ENCODE measurements at places on chromosomes 7 and 10.

- no peak for DNase-seq
These were observed 303.6 kb downstream of the FGFR2 start for GRCh38 chr10:121294630-121295029.

DNA sequence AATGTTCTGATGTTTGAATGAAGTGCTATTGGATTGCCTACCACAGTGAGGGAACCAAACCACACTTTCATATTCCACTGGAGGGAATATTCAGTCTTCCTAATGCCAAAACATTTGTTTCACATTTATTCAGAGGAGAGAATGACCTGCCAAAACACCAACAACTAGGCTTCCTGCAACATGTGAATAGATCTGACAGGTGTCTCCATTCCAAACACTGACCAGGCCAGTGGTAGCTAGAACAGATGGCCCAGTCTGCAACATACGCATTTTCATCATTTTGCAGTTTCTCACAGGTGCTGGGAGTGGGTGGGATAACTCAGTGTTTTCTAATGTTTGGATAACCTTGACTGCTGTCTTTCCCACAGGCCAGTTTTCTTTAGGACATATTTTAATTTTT is 110.0 kb downstream of the RELN start:
- no peak for DNase-seq

DNA sequence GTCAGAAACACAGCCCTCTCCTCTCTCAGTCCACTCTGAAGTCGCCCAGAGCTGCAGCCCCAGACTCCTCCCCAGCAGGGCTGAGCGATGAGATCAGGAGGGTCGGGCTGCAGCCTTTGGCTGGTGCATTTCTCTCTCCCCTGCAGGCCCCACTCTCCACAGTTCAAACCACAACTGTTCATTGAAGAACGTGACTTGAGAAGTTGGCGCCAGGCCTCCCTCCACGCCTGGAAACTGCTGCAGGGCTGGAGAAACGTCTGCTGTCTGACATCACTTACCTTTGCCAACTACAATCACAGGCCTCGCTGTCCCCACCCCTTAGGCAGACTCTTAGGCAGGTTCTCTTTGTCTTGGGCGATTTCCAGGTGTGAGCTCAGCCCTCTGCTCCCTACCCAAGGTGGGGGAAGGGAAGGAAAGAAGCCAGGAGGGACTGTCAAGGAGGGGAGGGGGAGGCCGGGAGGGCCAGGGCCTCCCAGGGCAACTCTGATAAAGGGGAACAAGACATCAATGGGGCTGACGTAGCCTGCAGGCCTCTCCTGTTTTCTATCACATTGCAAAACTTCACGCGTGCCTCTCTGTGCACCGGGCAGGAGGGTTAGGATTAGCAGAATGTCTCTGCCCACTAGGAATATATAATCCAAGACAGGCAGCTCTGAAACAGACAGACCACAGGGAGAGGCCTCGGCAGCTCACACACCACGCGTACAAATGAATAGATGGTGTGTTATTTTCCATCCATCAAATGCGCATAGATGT is 32.7 kb downstream of the CALML5 start:
- peak; percentile 90 for DNase-seq

DNA sequence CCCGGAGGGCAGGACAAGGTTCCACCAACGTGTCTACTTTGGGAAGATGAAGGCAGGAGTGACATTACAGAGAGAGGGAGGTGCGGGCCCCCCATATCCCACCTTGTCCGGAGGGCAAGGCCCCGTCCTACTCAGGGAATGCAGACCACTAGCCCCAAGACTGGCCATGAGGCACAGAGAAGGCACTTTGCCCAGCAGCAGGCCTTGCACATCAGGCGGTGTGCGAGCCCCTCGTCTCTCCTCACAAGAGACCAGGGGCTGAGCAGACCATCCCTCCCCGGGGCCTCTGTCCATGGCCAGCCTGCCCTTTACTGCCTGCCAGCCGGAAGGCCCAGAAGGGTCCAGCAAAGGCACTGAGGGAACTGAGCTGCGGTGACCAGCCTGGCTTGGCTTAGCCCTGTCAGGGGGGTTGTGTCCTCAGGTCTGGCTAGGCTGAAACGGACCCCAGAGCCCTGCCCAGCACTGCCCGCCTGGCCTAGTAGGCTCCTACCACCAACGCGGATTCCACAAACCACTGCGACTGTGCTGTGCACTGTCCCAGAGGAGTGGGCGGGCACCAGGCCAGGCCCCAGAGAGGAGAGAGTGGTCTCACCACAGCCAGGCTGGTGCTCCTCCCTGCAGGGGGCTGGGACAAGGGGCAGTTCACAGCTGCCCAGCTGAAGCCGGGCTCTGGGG is 16.7 kb downstream of the CAMK2B start:
- no peak for DNase-seq

GRCh38 chr7:151586531-151587260 is 67.0 kb upstream of the RHEB start:
- DNase-seq: no peak

GRCh38 chr7:105806592-105807447 is 69.6 kb downstream of the ATXN7L1 start:
- peak; percentile 73 for DNase-seq

DNA sequence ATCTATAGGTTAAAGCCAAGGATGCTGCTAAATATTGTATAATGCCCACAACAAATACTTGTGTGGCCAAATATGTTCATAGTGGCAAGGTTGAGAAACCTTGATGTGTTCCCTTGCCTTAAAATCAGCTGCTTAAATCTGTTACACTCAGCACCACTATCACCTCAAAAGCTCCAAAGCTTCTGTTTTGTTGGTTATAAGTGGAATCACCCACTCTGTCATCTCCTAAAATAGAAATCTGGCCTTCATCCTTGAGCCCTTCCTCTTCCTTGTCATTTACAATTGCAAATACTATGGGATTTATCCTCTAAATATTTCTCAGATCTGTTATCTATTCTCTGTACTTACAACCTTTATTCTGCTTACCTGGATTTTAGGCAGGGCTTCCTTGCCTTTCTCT is 61.4 kb downstream of the CPED1 start:
- no peak for DNase-seq

DNA sequence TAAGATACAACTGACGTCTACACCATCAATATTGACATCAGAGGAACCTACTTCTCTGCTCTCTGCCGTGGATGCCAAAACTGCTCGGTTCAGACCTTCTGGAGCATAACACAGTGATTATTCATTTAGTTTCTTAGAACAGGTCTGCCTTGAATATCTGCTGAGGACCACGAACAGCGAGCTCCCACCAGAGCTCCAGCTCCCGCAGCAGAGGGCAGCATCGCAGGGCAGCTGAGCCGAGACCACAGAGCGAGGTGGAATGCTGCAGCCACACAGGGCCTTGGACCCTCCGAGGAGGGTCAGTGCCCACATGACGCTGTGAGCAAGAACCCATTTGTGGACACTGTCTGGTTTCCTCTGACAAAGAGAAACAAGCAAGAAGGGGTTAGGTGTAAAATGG is 6.8 kb downstream of the VIPR2 start:
- no peak for DNase-seq

- DNase-seq: peak; percentile 39
These were observed at the start of gene ANKRD22 for GRCh38 chr10:88851706-88852105. Gene ANKRD22 (minus strand): TSS chr10:88851844. CDS start chr10:88851607, 237 bp downstream.

- no peak for DNase-seq
These were observed 96.3 kb upstream of the ANKRD1 start for GRCh38 chr10:91017198-91017597.

DNA sequence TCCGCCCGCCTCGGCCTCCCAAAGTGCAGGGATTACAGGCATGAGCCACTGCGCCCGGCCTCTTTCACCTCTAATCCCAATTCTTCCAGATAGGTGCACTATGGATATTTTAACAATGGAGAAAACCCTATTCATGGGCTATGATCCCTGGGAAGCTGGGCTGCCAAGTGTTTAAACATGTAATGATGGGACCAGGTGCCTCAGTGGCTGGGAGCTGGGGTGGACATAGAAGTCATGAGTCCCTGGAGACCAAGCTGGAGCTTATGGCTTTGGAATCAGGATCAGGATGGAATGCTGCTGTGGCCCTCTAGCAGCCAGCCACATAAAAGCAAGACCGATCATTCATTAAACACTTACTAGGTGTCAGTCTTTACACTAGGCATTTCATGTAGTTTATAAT is 41.8 kb upstream of the IGFBP3 start:
- DNase-seq: no peak
